ENCODE measurements at places on chromosomes 13 and 19.

DNA sequence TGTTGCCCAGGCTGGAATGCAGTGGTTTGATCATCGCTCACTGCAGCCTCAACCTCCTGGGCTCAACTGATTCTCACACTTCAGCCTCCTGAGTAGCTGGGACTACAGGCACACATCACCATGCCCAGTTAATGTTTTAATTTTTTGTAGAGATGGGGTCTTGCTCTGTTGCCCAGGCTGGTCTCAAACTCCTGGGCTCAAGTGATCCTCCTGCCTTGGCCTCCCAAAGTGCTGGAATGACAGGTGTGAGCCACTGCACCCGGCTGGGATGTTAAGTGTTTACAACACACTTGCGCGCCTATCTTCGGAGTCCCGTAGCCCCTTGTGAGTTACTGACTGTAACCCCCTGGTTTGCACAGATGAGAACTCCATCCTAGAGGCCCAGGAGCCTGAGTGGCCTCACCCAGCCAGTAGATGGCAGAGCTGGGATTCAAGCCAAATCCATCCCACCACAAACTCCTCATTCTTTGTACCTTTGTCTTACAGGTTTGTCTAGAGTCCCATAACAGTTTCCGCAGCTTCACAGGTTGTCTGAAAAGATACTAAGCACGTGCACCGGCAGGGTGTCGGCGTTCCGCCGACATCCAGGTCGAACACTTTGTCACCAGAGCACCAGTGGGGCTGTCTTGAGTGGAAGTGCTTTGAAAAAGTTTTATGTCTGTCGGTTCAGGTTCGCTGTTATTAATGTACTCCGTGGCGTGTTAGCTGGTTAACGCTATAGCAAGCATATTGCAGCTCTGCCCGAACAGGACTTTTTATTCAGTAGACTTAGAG, 14.7 kb downstream of the MAG start:
- no peak for DNase-seq

DNA sequence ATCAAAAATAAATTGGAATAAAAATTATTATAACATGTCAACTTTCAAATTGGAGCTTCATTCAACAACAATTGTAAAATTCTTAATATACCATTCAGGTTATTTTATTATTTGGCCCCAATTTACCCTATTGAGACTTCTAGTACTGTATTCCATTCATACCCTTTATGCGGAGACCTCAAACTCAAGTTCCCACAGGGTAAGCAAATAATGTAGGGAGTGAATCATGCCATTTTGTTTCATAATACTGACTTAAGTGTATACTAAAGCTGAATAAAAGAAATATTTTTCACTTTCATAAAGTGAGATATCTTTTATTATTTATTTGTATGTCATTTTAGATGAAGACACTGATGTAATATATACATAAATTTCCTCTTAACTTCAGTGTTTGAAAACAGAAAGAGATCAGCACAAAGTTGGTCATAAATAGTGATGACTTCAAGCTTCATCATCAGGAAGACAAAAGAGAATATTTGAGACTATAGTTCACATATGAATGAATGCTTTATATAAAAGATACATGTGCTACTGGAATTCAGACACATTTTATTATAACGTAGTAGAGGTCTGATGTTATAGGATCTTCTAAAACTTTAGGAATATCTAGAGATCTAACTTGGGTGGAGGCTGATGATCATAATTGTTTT, 894.4 kb upstream of the PCDH9 start:
- DNase-seq: no peak

- DNase-seq: no peak
Measured at GRCh38 chr13:103539265-103539664, 473.0 kb upstream of the SLC10A2 start.

- DNase-seq: no peak
Measured at GRCh38 chr13:111536075-111536642, 215.7 kb downstream of the TEX29 start.

- DNase-seq: no peak
Measured at GRCh38 chr13:27450921-27451471, 632 bp upstream of the MTIF3 start.

GRCh38 chr19:23542562-23542961, 144.4 kb downstream of the ZNF675 start:
- DNase-seq: no peak
